ENCODE measurements at places on chromosomes 5 and 9. TPM values are rescaled to one million over a fixed set of nuclear protein-coding genes. Genes with fewer than 3 reads are reported as not detected.
A peak's percentile ranks its signal among the peaks of the same experiment; 100 is the strongest.

- DNase-seq: no peak
Observed at GRCh38 chr5:57368010-57368409, 114.6 kb downstream of the ACTBL2 start.

Gene PDE8B
- 0.21 TPM for total RNA-seq

Gene NDUFAF2
- 36.8 TPM for total RNA-seq

- peak; percentile 47 for DNase-seq
Observed at GRCh38 chr5:424301-425110, 18.5 kb upstream of the EXOC3 start.

- DNase-seq: no peak
Observed at GRCh38 chr9:13557746-13558145, 278.3 kb upstream of the MPDZ start.

- DNase-seq: no peak
Observed at GRCh38 chr5:79845448-79846197, 145.4 kb downstream of the MTX3 start.
